ENCODE measurements at places on chromosomes 6 and 20.

GRCh38 chr6:13624871-13625288 lies 9.7 kb downstream of the NOL7 start:
- peak; percentile 40 for DNase-seq

DNA sequence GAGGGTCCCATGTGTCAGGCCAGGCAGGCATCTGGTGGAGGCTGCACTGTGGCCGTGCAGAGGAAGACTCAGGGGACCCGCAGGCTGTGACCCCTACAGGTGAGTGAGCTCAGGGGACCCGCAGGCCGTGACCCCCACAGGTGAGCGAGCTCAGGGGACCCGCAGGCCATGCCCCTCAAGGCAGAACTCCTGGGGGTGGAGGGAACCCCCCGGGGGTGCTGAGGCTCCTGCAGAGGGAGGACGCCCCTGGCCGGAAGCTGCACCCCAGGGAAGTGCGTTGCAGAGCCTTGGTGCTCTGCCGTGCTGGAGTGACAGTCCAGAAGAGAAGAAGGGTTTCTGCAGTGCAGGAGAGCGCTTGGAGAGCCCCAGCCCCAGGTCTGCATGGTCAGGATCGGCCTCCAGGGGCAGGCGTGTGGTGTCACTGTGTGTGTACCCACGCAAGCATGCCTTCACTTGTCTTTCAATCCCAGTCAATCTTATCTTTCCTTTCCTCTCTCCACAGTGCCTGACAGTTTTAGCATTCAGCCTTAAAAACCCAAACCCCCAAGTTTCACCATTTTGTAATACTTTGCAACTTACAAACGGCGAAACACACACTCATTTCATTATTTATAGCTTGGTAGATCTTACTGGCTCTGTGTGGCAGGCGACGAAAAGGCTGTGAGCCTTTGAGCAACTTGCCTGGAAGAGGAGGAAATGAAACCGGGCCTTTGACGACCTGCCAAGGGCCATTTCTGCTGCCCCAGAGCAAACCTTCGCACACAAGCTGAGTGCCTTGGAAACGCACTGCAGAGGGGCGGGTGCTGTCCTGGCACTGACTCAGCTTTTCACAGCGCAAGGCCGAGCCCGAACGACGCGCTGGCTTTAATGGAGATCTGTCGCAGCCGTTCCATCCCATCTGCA lies 101.4 kb upstream of the AGPAT4 start:
- no peak for DNase-seq

GRCh38 chr20:4099905-4100675 lies 84.7 kb upstream of the RNF24 start:
- no peak for DNase-seq

- peak; percentile 33 for DNase-seq
Measured at GRCh38 chr6:142746524-142746923, 198.5 kb downstream of the HIVEP2 start.

DNA sequence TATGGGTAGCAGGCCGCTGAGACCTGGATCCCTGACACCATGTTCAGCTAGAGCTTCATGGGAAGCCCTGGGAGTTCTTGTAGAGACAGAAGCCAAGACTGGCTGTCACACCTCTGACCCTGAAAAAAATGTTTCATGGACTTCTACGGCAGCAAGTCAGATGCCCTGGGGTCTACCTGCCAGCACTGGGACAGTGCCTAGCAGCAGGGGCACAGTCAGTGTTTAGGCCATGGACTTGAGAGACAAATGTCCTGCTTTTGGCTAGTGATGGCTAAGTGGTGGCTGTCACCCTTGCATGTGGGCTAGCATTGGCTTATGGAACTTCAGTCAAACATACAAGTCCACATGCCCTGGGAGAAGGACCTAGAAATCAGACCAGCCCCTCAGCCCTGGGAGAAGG lies 41.3 kb upstream of the SSTR4 start:
- no peak for DNase-seq

- no peak for DNase-seq
Measured at GRCh38 chr6:28585335-28585734, 59.7 kb downstream of the GPX5 start.

Measured in iPS DF 19.7 (cell line).